ENCODE measurements at places on chromosomes 4 and X.

DNA sequence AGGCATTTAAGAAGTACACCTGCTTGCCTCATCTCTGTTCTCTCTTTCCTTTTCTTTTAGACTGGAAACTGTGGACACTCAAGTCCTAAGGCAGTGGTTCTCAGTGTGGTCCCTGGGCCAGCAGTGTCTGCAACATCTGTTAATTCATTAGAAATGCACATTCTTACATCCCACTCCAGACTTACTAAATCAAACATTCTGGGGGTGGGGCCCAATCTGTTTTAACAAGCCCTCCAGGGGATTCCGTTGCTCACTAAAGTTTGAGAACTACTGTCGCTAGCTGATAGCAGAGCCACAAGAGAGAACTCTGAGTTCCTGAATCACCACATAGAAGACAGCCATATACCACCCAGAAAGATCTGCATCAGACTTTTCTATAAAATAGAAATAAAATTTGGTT is 430.6 kb downstream of the BCOR start:
- no peak for DNase-seq

- DNase-seq = no peak
These were observed 500.2 kb downstream of the STIM2 start for GRCh38 chr4:27360790-27361267.

GRCh38 chrX:120235284-120235683 is 15.3 kb upstream of the ZBTB33 start:
- DNase-seq = no peak

DNA sequence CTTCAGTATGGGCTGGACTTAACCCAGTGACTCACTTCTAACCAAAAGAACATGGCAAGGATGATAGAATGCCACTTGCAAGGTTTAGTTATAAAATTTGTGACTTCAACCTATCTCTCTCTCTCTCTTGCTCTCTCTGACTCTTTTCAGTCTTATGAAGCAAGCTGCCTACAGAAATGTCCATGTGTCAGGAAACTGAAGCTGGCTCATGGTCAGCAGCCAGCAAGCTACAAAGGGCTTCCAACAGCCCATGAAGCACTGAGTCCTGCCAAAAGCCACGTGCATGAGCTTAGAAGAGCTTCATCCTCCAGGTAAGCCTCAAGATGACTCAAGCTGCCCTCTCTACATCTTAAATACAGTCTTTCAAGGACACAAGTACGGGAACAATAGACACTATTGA is 100.3 kb downstream of the HS3ST1 start:
- no peak for DNase-seq

DNA sequence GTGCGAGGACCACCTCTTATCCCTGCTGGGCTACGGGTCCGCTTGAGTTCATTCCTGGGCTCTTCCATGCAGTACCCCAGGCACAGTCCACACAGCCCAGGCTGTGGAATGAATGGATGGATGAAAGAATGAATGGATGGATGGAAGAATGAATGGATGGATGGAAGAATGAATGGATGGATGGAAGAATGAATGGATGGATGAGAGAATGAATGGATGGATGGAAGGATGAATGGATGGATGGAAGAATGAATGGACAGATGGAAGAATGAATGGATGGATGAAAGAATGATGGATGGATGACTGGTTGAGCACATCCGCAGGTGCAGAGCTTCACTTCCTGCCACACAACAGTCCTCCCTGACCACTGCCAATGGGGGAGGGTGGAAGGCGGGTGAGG is 28.2 kb downstream of the ACOX3 start:
- no peak for DNase-seq

GRCh38 chr4:95371476-95372224 is 177.1 kb downstream of the UNC5C start:
- no peak for DNase-seq

DNA sequence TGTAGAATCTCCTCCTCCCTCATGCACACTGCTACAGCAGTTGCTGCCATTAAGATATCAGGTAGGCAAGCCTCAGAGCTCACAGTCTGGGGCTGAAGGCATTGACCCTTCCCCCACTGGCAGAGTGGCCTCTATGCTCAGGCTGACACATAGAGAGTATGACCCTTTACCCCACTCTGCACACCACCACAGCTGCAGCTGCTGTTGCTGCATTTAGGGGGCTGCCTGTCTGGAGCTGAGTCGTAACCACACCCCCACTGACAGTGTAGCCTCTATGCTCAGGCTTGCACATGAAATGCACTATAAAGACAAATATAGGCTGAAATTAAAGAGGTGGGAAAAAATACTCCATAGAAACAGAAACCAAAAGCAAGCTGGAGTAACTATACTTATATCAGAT is 289.3 kb upstream of the PABPC4L start:
- DNase-seq = no peak

DNA sequence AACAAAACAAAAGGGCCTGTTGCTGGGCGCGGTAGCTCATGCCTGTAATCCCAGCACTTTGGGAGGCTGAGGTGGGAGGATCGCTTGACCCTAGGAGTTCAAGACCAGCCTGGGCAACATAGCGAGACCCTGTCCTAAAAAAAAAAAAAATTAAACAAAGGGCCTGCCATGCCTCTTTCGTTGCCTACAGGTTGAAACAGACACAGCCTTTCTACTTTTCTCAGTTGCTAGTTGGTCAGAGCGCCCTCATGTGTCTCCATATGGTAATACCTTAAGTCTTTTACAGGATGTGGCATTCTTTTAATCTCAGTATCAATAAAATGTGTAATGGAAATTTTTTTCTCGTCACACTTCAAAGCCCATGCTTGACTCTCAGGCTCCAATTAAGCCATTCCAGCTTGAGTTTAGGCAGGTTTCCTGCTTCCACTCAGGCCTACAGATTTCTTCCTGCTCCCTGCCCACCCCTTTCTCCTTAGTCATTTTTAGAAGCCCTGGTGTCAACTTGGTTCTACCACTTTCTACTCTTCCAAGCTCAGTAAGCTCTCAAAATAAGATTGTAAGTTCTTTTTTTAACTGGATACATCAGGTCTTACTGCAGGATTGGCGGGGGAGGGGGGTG is 4.6 kb upstream of the SOWAHD start:
- no peak for DNase-seq

GRCh38 chrX:100606753-100607152 is 22.0 kb downstream of the TNMD start:
- DNase-seq = no peak

- no peak for DNase-seq
These were observed 280.2 kb upstream of the SLC7A11 start for GRCh38 chr4:138522366-138522765.

DNA sequence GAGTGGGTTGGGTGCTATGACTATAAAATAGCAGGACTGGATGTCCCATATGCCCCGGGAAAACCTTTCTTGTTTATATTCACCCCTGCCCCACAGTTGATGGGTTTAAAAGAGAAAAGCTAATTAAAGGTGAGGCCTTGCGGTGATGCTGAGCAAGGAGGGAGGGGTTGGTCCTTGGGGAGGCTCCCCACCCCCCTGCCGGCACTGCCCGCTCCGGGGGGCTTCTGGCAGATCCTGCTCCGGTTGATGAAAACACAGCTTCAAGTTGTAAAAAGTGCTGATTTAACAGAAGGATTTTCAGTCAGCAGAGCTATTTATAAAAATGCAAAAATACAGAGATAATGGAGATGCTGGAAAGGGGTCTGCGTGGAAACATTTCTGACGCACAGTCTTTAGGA is 68.6 kb downstream of the MTMR1 start:
- DNase-seq = no peak

DNA sequence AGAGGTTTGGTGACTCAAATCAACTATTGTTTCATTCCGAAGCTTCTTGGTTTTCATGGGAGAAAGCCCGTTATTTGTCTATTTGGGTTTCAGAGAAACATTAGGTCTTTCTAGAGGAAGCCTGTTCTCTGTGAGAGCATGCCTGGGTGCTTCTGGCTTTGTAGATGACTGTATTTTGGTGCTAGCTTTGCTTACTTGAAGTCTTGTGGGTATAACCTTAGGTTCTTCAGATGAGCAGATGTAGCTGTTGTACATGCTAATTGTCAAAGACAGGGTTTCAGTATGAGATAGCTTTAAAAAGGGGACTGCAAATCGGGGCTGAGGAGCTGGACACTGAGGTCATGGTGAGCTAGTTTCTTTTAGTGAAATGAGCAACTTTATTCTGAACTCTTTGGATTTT is 7.9 kb upstream of the STOX2 start:
- DNase-seq = no peak

DNA sequence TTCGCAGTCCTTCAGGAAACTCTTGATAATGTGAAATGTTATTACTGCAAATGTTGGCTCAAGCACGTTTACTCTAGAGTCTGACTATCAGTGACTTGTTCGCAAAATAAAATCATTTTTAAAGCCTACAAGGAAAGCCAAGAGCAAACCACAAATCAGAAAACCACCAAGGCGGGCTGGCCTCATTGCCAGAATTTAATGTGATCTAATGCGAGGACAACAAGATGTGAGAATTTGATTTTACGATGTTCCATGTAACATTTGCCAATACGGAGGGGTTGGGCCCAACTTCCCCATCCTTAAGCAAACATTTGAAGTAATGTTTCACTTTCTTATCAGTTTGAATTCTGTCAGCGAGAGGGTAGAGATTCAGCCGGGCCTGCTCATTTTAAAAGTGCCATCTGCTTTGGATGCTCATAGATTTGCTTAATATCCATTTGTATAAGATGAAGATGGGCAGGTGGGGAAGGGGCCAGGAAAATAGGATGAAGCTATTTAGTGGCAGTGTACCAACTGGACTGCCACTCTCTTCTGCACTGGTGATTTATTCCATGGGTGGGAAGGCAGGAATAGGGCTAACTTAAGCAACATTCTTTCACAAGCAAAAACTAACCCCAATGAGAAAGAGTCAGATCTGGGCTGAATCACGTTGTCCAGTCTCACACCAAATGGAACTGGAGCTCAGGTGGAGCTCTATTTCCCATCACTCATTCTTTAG is 225.3 kb downstream of the ANAPC10 start:
- no peak for DNase-seq

DNA sequence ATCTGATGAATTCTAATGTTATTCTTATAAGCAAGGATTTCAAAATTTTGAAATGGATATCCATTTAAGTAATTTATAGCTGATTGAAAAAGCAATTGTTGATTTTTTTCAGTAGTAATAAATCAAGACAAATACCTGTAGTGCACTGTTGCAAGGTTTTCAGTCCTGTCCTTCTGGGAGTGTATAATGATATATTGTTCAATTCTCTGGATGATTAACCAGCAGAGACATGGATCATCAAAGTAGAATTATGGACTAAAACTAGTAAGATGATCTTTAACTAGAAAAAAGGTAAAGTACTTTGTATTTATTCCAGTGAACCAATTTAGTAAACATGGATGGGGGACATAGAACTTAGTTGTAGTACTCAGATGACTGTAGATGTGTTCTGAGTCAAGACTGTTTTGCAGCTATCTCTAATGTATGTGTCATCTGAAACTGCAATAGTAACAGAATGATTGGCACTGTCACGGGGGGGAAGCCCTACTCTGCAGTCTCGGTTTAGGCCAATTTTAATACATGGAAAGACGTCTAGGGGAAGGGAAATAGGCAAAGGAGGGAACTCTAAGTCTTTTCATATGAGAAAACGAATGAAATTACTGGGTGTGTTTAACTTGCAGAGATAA is 121.9 kb downstream of the GLRA3 start:
- DNase-seq = no peak
